Stimulated activated naive CD4-positive, alpha-beta T cell (primary cell): ENCODE measurements at places on chromosomes 4 and X.

- DNase-seq, result no peak
Measured at GRCh38 chr4:10299601-10300000, 157.6 kb downstream of the ZNF518B start.

DNA sequence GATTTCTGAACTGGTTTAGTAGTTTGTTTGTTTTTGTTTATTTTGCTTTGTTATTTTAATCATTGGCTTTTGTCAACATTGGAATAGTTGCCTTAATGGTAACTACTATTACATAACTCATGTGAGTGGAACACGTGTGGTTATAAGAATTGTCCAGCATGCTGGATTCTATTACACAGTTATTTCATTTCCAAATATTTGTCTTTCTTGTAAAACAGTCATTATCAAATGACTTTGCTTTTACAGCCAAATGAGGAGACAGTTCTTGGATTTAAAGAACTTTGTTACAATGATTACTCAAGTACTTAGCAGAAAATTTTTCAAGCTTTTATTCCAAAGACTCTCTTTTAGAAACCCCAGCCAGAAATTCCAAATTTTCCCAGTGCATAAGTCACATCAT, 516.1 kb upstream of the MAGEB2 start:
- DNase-seq, result no peak

DNA sequence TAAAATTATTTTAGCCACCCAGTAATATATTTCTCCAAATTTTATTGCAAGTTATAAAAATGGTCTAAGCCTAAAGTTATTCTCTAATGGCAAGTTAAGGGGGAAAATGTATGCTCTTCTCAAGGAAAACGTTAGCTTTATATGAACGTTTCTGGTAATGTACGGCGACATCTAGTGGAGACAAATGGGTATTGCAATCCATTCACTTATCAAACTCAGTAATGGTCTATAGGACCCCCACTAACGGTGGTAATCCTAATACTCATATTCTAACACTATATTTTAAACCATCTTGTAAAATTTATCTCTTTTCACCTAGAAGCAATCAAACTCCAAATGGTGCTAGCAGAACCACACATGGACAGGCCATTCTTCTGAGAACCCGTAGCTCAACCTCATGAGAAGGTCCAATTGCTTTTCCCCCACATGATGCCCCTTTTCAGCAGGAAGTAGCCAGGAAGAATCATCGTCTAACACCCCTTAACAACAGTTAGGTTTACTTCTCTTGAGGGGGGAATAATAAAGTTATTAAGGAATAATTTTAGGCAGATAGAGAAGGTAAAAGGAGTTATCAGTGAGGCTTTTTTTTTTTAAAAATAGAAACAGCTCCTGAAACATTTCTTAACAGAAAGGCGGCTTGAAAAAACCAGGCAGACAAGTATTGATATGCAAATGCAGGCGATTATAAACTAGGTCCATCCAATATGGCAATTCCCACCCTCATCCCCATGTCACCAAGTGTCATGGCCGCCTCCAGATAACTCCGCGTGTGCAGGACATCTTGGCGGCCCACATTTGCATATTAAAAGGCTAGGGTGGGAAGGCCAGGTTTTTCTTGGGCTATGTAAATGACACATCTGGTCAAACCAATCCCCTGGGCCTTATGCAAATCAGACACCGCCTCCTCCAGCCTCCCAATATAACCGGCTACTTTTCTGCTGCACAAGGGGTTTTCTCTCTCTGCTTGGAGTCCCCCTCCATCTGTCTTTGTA, 35.0 kb downstream of the NUDT11 start:
- DNase-seq, result no peak

DNA sequence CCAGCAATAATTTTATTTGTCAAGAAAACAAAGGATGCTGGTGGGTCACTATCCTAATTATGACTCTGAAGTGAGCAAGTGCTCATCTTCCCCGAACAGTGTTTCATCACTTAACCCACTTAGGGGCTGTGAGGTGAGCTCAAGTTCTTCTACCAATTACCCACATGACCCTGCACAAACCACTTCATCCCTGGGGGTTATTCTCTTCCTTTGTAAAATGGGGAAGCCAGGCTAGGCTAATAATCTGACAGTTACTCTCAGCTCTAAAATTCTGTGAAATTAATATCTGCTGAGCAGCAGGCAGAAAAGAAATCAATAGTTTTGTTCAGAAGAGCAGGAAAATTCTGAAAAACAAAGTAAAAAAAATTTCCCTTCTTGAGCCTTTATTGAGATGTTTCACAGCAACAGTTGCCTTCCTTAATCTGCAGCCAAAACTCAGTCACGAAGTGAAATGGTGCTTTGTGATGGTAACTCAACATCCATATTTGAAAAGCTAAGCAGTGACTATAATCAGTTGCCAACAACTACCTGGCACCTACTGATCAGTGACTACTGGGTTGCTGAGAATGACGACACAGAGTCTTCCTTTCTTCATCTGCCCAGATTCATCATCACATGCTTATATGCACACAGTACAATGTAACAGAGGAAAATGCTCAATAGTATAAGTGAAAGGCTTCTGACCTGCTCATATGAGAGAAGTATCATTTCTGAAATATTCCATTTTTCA, 24.1 kb downstream of the ATP8A1 start:
- no peak for DNase-seq

GRCh38 chr4:185912779-185913178, 100.8 kb upstream of the SORBS2 start:
- no peak for DNase-seq

GRCh38 chr4:93203708-93204107, 624.8 kb upstream of the ATOH1 start:
- no peak for DNase-seq

GRCh38 chr4:68368691-68369131, 18.8 kb upstream of the YTHDC1 start:
- no peak for DNase-seq

DNA sequence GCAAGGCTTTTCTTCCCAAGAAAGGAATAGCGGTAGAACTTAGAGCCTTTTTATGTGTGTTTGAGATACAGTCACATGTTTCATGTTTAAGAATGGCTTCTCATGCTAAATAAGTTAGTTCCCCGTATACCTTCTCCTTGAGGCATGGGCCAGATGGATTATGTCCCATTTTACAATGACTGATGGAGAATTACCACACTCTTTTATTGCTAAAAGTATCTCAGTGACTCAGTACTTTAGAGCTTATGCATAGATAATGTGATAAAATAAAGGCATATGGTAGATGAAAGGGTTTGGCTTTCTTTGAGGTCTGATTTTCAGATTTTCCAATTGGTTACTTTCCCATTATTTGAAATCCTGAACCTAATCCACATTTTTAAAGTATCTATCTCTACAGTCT, 121.8 kb upstream of the BMPR1B start:
- no peak for DNase-seq

DNA sequence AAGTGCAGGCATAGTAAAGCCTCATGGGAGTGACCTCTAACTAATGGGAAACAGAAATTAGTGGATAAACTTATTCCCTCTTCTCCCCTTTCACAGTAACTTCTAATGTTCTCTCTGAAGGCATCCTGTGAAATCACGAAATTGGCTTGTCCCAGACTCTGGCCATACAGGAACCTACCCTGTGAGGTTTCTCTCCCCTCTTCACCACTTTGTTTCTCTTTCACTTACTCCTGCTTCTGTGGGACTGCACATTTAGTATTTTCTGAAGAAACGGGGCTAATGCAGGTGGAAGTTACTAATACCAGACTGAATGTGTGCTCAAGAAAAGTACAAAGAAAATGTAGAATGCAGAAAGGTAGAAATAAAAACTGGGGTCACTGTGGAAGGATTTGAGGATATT, 20.0 kb downstream of the ZNF330 start:
- DNase-seq, result no peak

GRCh38 chr4:60948008-60948407, 252.1 kb upstream of the ADGRL3 start:
- no peak for DNase-seq

DNA sequence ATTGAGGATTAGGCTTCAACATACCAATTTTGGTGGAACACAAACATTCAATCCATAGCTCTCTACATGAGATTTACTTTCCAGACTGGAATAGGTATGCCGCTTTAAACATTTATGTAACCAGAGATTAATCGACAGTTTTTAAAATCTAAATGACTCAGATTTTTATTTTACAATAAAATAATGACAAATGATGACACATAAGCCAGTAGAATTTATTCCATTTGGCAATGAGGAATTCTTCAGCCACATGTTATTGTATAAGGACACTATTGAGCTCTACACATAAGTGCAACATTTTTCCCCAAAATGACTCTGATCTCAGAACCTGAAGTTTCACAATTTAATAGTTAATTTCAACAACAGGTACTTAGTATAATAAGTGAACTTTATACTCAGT, 227.0 kb upstream of the PRPS2 start:
- no peak for DNase-seq

DNA sequence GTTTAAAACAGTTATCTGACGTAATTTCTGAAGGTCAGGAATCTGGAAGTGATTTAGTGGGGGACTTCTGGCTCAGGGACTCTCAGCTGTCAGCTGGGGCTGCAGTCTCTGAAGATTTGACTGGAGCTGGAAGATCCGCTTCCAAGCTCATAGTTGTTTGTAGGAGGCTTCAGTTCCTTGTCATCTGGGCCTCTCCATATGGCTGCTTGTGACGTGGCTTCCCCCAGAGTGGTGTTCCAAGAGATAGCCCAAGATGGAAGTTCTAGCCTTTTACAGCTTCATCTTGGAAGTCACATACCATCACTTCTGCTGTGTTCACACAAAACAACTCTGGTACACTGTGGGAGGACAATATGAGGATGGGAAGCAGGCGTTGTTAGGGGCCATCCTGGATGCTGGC, 2.1 kb downstream of the MPC1L start:
- DNase-seq, result no peak

DNA sequence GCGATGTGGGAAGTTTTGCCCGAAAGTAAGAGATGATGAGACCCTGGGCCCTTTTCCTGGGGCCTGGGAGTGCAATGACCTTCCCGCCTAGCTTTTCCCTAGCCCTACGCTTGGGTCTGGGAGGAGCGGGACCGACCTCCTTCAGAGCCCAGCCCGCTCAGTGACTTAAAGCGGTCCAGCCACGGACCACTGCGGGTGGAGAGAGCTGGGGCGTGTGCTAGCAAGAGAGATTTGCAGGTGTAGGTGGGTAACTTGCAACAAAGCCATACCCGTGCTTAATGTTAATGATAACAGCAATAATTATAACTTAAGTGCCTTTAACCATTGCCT, 503 bp upstream of the PDE5A start:
- DNase-seq, result no peak

- DNase-seq, result no peak
Measured at GRCh38 chr4:136863756-136864155, 668.5 kb downstream of the PCDH18 start.

- no peak for DNase-seq
Measured at GRCh38 chr4:145904413-145905177, 34.0 kb downstream of the ZNF827 start.

GRCh38 chr4:94621491-94622080, 136.2 kb upstream of the BMPR1B start:
- no peak for DNase-seq

- no peak for DNase-seq
Measured at GRCh38 chr4:7322166-7322991, 112.4 kb downstream of the PSAPL1 start.

DNA sequence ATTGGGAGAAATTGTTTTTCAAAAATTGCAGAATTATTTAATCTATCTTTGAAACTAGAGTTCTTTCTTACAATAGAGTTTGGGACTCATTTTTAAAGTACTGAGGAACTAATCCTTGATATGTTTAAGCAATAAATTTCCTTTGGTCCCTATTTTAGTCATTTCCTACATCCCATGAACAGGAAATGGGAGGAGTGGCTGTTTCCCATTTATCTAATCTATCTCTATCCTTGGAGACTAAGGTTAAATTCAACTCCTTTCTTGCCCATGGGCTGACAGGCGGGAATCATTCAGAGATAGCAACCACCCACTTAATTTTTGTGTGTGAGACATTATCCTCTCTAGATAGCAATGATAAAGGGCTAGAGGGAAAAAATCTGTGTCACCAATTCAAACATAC, 131.6 kb upstream of the EMCN start:
- DNase-seq, result no peak

GRCh38 chrX:66200050-66200664, 36.1 kb downstream of the HEPH start:
- DNase-seq, result no peak

- no peak for DNase-seq
Measured at GRCh38 chrX:111375747-111376146, 36.2 kb downstream of the DCX start.

DNA sequence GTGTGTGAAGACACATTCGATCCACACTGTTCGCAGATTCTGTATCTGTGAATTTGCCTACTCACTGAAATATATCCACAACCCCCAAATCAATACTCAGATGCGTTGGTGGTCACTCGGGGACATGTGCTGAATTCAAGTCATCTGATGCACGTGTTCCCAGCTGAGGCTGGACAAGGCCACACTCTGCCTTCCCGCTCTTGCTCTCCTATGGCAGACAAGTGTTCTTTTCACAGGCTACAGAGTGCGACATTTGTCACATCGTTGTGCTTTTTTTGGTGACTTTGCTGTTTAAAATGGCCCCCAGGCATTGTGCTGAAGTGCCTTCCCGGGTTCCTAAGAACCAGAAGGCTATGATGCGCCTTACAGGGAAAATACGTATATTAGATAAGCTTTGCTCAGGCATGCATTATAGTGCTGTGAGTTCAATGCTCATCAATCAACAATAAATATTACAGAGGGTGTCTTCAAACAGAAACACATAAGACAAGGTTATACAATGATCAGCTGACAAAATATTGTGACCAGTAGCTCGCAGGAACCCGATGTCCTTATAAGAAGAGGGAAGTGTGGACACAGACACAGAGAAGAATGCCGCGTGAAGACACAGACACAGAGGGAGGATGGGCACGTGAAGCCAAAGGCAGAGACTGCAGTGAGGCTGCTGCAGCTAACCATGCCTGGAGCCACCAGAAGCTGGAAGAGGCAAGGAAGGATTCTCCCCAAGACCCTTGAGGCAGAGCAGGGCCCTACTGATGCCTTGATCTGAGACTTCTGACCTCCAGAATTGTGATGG, 42.0 kb downstream of the IRF2 start:
- no peak for DNase-seq

DNA sequence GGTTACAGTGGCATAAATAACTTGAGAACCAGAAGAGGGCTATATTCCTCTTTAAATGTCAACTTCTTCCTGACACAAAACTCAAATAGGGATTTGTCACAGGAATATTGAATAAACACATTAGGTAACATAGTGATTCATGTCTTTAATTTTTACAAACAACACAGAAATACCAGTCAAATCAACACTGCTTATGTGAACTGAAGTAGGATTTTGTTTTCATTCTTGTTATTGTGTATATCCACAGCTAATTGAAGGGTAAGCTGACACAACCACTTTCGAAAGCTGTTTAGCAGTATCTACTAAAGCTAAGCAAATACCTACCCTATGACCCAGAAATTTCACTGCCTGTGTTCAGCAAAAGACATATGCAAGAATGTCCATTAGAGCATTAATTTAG, 120.4 kb upstream of the EOLA2 start:
- DNase-seq, result no peak

GRCh38 chr4:187840814-187841213, 154.8 kb upstream of the ZFP42 start:
- DNase-seq, result no peak

GRCh38 chr4:4320951-4321714, 31.1 kb downstream of the ZBTB49 start:
- DNase-seq, result no peak
